ENCODE measurements at places on chromosomes 4 and X.

- no peak for DNase-seq
Measured at GRCh38 chr4:144712775-144713174, 66.8 kb downstream of the HHIP start.

GRCh38 chrX:2484721-2485648, 15.8 kb downstream of the DHRSX start:
- no peak for DNase-seq

GRCh38 chr4:81260443-81261101, 45.5 kb upstream of the PRKG2 start:
- DNase-seq: no peak

- no peak for DNase-seq
Measured at GRCh38 chr4:43456383-43456782, 563.9 kb downstream of the GRXCR1 start.

DNA sequence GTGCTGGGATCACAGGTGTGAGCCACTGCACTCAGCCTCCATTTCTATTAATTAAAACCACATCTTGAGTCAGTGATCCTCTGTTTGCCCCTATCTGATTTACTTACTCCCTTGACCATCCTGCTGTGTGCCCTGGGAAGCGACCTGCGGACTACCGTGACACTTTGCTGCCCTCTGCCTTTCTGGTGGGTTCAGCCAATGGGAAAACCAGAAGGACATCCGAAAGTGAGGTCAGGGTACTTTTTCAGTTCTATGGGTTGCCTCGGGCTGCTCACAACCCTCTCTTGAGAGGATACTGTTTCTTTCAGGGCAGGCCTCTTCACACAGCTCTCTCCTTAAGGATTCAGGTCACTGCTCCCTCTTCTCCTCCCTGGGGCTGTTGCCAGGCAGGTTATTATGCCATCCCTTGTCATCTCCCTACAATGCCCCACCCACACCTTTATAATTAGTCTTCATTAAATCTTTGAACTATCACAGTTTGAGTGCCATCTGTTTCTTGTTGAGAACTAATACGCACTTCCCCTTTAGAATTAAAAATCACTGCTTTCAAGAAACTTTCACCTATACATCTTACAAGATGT, 21.4 kb downstream of the PLAC8 start:
- DNase-seq: no peak

DNA sequence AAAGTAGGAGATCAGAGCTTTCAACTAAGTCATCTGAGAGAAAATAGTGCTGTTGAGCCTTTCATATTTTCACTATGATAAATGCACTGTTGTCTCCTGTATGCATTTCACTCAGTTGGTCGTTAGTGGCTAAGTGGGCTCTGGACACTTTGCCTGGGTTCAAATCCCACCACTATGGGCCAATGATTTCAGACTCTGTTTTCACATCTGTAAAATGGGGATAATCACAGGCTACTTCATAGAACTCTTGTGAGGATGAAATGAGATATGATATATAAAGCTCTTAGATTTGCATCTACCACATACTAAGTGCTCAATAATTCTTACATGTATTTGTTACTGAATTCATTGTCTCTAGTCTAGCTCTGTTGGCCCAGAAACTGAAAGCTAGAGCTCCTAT, 16.8 kb downstream of the LNX1 start:
- no peak for DNase-seq

DNA sequence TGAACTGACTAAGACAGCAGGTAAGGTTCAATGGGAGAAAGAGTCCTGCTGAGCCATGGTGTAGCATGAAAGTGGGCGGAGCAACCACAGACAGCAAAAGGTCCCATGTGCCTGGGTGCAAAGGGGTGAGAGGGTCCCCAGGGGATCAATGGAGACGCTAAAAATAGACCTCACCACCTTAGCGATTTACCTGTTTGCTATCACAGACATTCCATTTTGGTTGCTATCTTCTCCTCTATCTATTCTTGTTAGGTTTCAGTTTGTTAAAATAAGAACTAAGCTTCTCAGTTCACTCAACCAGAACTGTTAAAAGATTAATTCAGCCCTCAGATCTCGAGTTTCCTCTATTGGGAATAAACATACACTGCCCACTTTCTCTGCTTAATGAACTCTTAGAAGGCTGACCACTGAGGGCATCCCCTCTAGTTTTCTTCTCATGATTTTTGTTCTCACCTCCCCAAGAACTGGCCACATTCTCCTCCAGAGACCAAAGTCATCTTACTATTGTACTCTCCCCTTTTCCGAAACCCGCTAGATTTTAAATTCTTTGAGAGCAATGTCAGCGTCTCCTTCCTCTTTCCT, 136.7 kb downstream of the PARM1 start:
- no peak for DNase-seq

- DNase-seq: no peak
Measured at GRCh38 chr4:126916049-126916625, 716.6 kb upstream of the INTU start.

GRCh38 chr4:111797455-111798163, 347.6 kb upstream of the FAM241A start:
- DNase-seq: no peak

DNA sequence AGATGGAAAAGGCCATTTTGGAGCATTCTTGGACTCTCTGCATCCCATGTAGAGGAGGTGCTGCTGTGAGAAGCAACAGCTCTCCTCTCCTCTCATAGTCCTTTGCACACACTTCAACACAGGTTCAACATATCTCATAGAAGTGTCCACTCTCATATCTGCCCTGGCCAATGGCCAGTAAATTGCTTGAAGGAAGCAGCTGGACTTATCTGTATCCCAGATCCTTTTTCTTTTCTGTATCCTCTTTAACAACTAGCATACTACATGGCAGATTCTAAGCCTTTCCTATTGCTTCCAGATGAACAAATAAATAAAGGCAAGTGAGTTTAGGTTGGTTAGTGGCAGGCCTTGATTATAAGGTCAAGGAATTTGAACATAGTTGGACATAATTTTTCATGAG, 122.0 kb downstream of the HS6ST2 start:
- no peak for DNase-seq

DNA sequence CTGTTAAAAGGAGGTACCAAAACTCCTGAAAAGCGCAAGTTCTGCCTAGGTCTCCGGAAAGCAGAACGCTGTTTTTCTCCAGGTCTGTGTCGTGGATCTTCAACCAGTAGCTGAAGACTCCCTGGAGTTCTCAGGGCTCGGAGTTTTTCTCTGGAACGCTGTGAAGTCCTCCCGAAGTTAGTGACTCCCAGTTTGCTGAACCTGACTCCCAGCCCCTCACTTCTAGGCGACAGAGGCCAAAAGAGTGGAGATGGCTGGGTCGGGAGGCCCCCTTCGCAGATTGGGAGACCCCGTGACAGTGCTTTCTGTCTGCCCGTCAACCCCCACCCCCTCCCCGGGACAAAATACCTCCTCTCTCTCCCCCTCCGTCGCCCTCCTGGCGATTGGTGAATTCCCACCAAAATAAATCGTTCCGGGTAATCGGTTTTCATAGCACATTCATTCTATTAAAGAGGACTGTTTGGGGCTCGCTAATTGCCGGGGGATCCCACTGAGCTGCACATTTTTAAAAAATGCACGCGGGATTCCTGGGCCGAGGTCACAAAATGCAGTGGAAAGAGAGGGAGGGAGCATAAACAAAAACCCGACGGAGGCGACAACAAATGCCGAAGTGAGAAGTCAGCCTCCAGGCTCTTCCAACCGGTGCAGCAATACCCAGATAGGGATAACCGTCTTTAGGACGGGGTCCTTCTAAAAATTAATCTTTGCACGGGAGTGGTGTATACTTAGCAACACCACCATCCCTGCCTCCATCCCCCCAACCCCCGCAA, 4.0 kb upstream of the MSX1 start:
- DNase-seq: no peak

GRCh38 chr4:39486221-39486804, 27.5 kb downstream of the LIAS start:
- no peak for DNase-seq

Data from GM18507 (cell line).